ENCODE measurements at places on chromosomes 7 and 10.

- peak; percentile 17 for DNase-seq
These were observed 795.5 kb downstream of the TNS3 start for GRCh38 chr7:46786221-46786954.

GRCh38 chr10:88103576-88103975 is 240.2 kb downstream of the PTEN start:
- DNase-seq: no peak

- peak; percentile 71 for DNase-seq
These were observed 15.9 kb downstream of the FAM149B1 start for GRCh38 chr10:73183667-73184281.

- no peak for DNase-seq
These were observed 16.8 kb downstream of the CLRN3 start for GRCh38 chr10:127875916-127876315.

DNA sequence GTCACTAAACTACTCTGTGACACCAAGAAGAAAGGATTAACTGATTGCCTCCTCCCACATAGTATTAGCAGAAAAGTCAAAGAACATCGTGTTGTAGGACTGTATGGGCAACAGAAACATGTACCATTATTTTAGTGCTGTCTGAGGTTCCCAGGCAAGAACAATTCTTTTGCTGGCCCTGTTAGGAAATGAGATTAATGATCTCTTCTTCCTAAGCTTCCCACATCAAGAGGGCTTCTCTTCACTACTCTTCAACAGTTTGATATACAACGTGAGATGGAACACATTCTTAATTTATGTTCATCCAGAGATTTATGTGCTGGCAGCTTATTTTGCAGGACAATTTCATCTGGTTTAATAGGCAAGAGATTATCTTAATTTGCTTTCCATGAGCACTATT is 219.6 kb downstream of the DOCK4 start:
- no peak for DNase-seq

- DNase-seq: peak; percentile 9
These were observed 16.4 kb downstream of the SEPHS1 start for GRCh38 chr10:13331646-13332045.

DNA sequence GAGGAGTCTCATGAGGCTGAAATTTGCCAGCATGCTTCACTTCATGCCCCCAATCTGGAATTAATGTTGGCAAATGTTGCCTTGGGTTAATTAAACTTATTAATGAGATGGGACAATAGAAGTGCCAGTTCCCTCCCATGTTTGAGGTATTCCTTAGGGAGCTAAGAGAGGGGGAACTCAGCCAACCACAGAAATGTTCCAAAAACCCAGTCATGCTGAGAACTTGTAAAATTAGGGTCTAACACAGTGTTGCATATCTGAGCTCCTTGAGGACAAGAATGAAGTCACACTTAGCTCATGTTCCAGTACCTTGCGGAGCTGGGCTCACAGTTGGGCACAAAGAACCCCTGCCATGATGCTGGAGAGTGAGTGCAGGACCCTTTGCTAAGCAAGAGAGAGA is 89.4 kb downstream of the OAT start:
- no peak for DNase-seq

DNA sequence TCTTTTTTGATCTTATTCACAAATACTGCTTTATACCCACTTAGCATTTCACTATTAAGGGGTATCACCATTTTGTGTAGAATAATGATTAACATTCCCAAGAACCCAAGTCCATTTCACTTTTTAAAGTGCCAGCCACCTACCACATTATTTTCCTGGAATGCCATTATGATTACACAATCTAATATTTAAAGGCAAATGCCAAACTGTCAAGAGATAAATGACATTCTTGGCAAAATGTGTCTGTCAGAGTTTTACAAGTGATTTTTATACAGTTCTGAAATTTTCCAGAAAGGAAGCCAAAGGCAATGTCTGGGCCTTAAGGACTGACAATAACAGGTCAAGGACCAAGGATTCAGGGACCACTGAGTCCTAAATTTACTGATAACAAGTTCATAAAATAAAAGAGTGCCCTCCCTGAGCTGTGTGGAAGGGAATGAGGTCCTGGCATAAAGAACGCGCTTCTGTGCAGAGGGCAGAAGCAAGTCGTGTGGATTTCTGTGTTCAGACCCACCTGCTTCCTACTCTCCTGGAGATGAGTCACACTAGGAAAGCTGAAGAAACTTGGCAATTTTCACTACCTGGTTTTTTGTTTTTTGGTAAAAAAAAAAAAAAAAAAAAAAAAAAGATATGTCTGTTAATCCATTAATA is 66.5 kb downstream of the UBE2H start:
- DNase-seq: no peak

DNA sequence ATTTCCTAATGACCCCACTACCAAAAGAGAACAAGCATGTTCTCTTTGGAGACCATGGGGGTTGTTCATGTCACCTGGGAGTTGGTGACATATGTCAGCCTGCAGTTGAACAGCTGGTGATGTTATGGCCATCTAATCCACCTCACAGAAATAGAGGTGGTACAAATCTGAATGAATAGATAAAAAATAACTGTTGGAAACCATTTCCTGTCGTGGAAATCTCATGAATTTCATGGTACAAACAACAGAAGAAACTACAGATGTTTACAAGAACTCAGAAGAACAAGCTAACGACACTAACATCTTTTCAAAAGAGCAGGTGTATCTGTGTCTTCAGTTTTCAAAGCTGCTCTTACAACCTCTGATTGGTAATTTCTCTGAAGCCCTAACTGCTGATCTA is 81.3 kb downstream of the RAPGEF5 start:
- DNase-seq: no peak

GRCh38 chr7:86748843-86749719 is 105.4 kb downstream of the GRM3 start:
- DNase-seq: peak; percentile 8

DNA sequence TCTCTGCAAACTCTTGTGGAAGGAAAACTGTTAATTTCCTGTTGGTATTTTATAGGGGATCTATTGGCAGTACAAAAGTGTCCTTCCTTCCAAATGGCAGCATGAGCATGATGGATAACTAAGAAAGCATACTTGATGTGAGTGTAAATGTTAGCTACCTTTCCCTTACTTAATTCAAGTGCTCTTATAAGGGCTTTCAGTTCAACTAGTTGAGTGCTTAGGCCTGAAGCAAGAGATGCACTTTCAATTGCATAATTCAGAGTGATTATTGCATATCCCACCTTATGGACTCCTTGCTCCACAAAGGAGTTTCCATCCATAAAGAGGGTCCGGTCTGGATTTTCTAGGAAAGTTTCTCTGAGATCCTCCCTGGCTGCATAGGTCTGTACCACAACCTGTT is 56.3 kb upstream of the CYP2C8 start:
- no peak for DNase-seq

DNA sequence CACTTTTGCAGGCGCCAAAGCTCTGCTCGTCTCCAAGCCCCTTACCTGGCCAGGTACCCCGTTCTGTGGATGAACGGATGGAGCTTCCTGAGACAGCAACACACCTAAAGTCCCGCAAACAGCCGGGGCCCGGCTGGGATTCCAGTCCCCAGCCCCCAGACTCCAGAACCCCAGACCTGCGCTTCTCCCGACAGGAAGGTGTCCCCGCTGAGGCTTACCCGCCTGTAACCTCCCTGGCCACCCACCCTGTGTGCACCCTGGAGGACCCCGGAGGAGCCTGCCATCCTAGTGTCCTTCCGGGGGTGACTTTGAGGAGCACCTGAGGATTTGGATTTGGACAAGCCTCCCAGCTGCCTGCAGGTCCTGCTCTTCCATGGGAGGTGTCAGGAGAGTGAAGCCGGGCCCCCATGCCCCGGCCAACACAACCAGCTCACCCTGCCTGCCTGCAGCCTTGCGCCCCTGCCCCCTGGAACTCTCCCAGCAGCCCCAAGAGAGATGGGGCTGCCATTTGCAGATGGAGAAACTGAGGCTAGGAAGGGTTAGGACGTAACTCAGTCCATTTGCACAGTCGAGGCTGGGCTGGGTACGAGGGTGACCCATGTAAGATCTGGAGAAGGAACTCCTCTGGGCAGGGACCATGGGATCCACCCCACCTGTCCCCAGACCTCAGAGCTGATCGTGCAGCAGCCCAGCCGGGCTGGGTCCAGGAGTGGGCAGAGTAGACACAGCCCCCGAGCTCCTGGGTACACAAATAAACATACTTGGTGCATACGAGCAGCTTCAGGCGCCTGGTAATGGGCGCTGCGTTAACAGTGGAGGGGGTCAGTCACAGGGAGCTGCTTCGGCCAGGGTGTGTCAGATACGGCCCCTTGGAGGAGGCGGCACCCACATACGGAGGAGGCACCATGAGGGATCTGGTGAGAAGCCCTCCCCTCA is 31.9 kb downstream of the UNCX start:
- no peak for DNase-seq

DNA sequence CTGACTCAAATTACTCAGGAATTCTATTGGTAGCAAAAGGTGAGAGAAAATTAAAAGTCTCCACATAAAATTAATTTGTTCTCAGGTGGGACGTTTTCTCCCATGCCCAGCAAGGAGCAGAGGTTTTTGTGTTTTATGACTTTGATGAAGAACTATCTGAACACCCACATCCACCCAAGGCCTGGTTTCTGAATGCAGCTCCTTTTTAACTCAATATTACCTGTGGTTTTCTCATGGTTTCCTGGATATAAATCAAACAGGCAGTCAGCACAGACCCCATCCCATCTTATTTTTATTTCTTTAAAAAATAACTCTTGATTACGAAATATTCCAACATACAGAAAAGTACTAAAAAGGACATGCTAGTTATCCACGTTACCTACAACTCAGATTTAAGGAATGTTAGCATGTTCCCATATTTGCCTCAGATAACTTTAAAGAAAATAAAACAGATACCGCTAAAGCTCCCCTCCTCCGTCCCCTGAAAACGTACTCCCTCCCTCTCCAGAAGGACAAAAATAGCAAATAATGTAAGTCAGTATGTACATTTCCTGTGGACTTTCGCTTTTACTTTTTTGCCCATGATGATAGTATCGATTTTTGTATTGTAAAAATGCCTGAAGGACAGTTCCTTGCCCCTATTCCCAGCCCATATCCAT is 43.4 kb downstream of the GLI3 start:
- DNase-seq: no peak

DNA sequence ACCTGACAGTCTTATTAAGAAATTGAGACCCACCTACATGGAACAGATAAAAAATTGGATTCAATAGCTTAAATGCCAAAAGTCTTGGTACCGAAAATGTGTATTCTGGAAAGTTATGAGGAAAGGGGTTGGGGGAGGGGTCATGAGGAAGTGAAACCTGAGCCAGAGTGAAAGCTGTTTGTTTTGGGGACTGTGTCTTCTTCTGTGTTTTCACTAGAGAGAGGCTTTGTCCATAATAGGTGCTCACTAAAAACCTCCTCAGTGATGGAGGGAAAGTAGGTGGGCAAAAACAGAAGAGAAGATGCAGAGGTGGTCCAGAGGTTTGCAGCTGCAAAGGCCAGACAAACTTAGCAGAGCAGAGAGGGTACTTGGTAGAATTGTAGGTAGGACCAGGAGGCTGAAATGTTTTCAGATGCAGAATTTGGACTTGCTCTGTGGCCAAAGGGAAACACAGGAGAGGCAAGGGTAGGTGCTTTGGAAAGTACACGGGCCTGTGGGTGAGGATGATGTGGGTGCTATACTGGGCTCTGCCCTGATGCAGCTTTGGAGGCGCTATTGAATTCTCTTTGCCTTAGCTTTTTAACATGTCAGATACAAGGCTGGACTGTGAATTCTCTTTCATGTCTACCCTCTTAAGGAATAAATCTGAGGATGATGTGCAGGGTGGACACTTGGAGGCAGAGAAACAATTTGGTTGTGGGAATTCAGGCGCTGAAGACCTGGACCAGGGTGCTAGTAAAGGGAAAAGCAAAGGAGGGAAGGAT is 254.6 kb downstream of the PTEN start:
- no peak for DNase-seq

GRCh38 chr7:12741951-12742575 is 54.6 kb downstream of the ARL4A start:
- no peak for DNase-seq

DNA sequence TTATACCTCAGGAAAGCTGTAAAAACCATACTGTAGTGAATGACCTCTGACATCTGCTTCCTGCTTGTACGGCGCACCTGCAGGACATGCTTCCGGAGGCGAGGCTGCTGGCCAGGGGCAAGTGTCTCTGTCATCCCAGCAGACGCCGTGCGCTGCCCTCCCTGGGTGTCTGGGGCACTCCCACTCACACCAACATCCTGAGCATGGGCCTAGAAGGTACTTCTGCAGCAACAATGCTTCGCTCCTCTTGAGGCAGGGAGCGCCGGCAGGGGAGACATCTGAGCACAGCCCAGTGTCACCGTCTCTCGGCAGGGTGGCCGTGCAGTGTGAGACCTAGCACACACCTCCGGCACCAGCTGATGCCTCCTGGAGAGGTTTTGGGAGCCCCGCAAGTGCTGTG is 269.2 kb downstream of the MAD1L1 start:
- no peak for DNase-seq

GRCh38 chr7:129898502-129899160 is 54.1 kb downstream of the UBE2H start:
- no peak for DNase-seq

DNA sequence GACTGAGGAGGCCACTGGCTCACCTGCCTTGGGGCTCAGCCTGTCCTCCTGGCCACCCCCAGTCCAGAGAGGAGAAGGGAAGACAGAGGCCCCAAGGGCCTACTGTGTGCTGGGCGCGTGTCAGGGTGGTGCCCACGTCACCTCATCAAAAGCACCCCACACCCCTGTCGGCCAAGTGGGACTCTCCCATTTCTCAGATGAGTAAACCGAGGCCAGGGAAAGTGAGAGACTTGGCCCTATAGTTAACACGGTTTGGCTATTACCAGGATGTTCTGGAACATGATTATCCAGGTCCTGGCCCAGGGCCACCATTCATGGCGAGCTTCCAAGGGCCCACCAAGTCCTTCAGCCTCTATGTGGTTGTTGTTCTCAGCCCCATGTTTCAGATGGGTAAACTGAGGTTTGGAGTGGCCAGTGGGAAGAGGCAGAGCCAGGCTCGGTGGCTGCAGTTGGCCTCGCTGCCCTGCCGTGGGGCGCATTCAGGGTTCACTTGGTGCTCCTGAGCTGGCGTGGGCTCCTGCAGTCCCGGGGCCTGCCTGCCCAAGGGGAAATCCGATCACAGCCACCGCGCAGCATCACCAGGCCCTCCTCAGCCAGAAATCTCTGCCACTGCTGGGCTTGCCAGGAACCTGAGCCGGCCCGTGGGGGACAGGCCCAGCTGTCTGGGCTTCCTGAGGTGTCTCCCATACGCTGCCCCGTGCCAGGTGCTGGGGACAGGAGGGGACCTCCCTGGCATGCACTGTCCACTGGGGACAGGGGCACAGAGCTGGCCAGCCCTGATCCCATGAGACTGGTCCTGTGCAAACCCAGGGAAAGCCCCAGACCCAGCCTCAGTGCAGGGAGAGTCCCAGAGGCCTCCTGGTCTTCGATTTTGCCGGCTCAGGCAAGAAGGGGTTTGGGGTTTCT is 117.7 kb upstream of the TNRC18 start:
- no peak for DNase-seq

- no peak for DNase-seq
These were observed 334.4 kb upstream of the NPVF start for GRCh38 chr7:25562673-25563182.

DNA sequence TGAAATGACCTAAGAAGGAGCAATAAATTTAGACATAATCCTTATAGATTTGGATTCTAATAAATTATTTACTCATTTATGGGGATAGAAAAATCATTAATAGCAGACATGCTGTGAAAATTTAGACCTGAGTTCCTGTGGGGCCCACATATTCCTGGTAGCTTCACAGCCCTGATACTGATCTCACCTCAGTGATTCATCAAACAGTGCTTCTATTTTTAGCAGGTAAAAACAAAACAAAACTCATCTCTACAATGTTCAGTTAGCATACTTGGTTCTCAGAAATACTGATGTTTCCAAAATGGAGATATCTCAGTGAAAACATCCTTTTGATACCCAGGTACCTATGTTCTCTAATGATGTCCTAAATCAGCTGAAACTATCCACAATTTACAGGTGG is 841.1 kb upstream of the SORCS1 start:
- DNase-seq: no peak
